Renal pelvis (tissue), 12 donors: ENCODE measurements at places on chromosomes 7 and 10. TPM values are rescaled to one million over a fixed set of nuclear protein-coding genes. Genes with fewer than 3 reads are reported as not detected.

POR gene
- polyA plus RNA-seq = 74.1 TPM

WIPF3 gene
- polyA plus RNA-seq = 4.8 TPM

GRCh38 chr7:135704074-135704473 lies 23.9 kb downstream of the SLC13A4 start:
- DNase-seq = no peak

GRCh38 chr7:27156916-27157701 lies 634 bp upstream of the HOXA7 start:
- DNase-seq = no peak

DNA sequence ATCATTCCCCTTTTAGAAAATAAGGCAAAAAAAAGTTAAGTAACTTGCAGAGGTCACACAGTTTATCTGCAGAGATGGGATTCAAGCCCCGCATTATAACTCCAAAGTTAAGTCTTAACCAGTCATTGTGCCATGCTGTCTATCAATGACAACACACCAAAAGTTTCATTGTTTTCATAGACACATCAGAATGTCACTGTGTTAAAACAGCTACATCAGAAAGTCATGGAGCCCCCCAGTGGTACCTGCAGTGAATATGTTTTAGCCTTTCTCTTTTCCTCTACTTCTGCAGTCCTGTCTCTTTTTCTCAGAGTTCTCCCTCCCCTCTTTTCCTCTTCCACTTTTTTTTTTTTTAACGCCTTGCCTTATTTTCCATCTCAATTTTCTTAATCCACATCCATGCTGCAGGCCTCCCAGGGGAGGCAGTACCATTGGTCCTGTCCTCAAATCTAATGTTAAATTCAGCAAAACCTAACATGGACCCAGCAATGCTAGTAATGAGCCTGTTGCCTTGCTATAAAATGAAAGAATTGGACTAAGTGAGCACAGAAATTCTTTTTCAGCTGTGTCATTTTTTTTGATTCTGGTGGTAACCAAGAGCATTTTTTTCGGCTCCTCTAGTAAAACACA lies 3.8 kb upstream of the NRCAM start:
- DNase-seq = no peak

- no peak for DNase-seq
Observed at GRCh38 chr10:13847201-13847631, 260.5 kb downstream of the PRPF18 start.

GRCh38 chr10:133336577-133337369 lies at the start of gene CALY:
TSS of gene CALY (minus strand) at chr10:133336896. CDS start at chr10:133328989, 7,907 bp downstream.
- DNase-seq = no peak
